B cell (primary cell): ENCODE measurements at places on chromosomes 2 and 18.

DNA sequence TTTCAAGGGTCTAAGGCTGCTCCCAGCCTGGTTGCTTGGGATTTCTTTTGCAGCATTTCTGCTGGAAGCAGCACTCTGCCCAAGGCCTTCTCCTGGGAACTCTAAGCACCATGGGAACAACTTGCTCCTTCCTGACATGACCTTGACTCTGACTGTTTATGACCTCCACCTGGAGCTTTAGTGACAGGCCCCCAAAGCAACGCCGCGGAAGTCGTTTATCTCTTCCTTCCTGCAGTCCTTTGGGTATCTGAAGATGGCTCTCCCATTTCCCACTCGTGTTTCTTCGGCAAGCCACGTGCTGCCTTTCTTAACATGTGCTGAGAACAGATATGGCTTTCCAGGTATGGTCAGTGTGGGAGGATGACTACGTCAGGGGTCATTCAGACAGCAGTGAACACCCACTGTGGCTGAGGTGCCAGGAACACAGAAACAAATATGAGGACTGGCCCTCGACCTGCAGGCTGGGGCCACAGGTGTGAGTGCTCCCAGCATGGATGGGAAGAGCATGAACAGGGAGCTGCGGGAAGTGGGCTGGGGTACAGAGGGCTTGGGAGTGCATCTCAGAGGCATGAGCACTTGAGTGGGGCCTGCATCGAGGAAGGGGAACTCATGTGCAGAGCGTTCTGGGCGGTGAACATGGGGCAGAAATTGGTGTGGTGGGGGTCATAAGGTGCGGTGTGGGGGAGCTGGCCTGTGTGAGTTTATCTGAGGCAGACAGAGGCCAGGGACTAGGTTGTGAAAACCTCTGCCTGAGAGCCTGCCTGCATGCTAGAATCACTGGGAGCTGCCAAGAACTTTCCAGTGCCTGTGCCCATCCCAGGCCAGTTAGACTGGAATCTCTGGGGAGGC is 140.5 kb downstream of the TSN start:
- no peak for DNase-seq

GRCh38 chr2:174984561-174984960 is 20.6 kb downstream of the CHN1 start:
- DNase-seq, result no peak

- DNase-seq, result no peak
These were observed 17.5 kb downstream of the PECR start for GRCh38 chr2:216064014-216064630.

GRCh38 chr2:127326289-127326945 is 32.5 kb upstream of the ERCC3 start:
- no peak for DNase-seq

- DNase-seq, result peak; percentile 65
These were observed 15.1 kb upstream of the NMUR1 start for GRCh38 chr2:231545105-231545902.
